ENCODE measurements at places on chromosomes 3 and 15.

DNA sequence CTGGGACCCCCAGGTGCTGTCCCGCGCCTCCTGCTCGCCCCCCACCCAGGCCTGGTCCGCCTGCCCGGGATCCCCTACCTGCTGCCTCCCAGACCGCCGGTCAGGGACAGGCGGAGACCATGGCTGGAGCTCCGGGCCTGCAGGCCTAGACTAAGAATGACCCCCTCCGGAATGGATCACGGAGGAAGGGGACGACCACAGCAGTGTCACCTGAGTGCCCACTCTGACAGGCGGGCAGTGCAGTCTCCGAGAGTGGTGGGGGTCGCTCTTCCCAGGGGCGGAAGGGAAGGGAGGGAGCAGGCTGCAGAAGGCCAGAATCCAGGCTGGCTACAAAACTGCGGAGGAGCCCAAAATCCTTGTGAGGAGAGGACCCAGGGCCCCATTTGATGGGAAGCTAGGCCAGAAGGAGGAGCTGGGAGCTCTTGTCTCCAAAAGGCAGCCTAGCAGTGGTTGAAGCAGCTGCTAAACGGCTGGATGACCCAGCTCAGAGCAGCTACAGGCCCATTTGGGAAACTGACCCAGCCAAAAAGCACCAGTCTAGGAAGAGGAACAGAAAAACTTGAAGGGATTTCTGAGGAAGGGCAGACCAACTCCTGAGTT is 908 bp upstream of the RAB43 start:
- no peak for DNase-seq

DNA sequence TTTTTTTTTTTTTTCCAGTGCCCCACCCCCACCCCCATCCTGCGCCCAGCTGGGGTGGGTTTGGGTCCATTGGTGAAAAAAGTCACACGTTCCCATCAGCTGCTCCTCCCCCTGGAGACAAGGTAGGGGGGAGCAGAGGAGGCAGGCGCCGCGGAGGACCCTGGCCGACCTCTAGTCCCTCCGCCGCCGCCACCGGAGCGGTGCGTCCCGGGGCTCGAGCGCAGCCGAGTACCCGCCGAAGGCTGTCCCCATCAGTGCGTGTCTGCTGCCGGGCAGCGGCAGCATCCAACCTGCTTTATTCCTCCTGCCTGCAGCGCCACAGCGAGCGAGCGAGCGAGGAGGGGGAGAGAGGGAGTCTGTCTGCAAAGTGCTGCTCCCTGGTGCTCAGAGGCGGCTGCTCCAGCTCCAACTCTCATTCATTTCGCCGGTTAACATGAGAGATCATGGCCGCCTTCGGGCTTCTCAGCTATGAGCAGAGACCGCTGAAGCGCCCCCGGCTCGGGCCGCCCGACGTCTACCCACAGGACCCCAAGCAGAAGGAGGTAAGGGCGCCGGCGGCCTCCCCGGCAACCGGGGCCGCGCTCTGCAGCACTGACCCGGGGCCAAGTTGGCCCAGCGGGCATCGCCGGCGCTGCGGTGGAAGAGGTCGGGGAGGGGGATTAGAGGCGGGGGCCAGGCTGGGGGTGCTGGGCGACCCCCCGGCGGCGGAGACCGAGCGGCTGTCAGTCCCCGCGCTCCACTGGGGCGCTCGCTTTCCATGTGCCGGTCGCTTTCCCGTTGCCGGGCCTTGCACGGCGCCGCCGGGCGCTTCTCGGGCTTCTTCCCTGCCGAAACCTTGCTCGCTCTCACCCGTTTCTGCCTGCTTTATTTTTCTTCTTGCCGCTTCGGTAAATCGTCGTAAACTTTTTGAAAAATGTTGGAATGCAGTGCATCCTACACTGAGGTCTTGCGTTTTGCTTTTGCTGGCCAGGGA is 1.3 kb downstream of the MED12L start:
- DNase-seq = peak; percentile 88

GRCh38 chr3:48711727-48712126 is 5.3 kb downstream of the IP6K2 start:
- DNase-seq = no peak

GRCh38 chr3:160842021-160843005 is 86.3 kb downstream of the PPM1L start:
- no peak for DNase-seq

DNA sequence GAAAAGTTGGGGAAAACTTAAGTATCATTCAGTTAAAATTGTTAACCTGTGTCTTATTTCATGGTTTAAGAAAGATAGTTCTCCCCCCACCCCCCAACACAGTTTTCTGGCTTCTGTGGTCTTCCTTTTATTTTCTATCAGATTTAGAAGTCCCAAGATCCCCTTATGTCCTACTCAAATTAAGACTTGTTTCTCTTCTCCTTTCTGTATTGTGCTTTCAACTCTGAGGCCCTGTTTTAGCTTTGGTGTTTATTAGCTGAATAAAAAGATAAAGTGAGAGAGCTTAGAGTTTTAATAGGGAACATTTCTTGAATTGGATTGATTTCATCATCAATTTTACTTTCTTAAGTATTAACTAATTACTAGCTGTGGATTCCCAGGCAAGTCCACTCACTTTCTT is 62.6 kb downstream of the AKAP13 start:
- no peak for DNase-seq

GRCh38 chr15:55535436-55535835 is 27.4 kb upstream of the DNAAF4 start:
- no peak for DNase-seq

DNA sequence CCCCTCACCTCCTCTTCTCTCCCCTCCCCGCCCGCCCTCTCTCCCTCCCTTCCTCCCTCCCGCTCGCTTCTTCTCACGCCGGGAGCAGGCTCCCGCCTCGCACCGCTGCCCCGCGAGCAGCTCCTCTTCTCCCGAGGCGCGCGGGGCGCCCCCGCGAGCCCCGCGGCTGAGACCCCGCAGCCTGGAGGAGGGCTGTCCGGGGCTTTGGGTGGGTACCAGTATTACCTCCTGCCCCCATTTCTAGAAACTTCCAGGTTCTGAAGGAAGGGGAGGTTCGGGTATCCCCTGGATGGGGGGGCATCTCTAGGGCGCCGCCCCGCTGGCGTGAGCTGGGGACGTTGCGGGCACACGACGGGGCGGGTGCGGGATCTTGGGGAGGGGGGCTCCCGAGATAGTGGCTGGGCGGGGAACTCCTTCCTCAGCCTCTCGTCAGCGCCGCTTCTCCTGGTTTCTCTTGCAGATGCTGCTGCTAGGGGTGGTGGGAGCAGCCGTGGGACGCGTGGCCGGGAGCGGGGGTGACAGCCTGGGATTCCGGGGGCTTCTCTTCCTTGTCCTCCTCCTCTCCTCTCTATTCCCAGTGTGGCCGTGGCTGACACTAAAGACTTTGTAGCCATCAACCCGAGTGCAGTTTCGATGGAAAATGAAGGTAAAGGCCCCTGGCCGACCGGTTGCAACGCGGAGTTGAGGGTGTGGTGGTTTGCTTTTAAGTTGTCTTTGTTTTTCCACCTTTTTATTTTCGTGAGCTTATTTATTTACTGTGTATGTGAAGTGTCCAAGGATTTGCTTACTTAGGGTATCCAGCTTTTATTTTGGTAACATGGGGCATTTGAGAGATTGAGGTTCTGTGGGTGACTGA is 474 bp downstream of the ATP2C1 start:
- peak; percentile 86 for DNase-seq

GRCh38 chr15:71705151-71705550 is 105.2 kb upstream of the NR2E3 start:
- DNase-seq = no peak

DNA sequence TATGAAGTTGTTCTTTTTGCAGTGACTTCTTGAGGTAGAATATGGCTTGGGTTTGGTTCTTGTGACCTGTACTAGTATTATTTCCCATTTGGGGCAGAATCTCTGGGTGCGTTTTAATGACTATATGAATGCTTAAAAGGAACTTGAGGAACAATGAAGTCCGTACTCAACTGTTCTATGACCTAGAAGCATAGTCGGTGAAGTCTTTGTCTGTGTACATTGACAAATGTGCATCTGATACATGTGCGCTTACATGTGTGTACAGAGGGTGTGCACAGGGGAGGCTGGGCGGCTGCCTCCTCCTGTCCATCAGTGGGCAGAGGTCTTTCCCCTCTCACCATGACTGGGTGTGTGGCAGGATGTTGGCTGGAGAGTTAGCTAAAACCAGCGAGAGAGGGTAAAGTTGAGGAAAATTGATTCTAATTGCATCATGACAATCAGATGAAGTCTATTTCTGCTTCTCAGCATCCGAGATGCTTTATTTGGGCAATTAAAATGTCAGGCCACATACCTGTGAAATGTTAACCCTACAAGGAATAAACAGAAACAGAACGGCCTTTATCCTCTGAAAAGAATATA is 1.0 kb upstream of the NR2F2 start:
- DNase-seq = peak; percentile 48

DNA sequence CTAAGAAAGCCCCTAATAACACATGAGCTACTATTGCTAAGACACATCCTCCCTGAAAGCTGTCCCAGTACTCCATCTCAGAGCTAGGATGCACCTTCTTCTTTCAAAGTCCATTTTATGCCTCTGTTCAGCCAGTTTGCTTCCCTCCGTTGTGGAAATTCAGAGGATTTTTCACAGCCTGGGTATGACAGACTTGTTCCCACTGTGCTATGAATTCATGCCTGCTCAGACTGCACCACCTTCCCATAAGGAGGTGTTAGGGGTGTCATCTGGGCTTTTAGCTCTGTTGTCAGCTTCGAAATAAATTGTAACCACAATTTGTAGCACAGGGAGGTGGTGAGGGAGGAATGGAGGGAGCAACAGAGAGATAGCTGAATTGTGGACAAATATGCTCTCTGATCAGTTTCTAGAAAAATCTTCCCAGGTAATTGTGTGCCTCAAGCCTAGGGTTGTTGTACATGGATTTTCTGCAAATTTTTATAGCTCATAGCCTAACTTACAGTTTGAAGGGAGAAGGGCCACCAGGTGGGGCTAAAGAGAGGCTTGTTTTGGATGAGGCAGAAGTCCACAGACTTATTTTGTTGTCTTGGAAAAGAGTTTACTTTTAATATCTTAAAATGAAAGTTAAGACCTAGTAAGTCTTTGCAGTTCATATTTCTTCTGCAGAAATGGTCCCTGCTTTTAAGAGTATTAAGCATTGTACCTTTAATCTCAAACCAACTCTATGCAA is 462.0 kb downstream of the PDCD6IP start:
- peak; percentile 72 for DNase-seq

DNA sequence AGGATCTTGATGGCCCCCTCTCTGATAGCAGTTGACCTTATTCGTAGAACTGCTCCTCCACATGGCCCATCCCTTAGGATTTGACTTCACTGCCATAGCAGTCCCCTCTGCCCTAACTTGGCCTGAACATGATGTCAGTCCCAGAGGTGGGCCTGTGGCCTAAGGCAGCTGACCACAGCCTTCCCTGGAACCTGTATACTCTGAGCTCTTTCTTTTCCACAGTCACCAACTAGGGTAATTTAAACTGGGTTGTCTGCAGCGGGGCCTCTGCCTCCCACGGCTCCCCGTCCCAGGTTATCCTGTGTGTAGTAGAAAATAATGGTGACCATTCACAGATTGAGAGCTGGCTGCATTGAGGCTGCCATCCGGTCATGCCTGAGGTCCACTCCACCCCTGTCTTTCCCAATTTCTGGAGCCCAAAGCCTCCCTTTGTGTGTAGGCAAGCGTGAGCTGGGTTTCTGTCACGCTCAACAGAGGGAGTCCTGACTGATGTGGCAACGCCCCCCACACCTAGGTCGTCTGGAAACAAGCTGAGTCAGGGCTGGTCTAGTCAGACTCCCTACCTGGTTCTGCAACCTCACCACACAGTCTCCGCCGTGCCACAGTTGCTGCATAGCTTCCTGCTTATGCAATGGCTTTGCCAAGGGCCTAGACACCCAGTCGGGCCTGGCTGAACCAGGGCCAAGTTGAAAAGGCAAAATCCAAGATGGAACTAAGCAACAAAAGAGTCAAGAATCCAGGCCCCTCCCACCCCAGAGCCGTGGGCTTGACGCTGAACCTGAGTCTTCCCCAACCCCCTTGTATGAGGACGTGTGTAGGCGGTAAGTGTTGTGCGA is 284.5 kb downstream of the XXYLT1 start:
- no peak for DNase-seq

DNA sequence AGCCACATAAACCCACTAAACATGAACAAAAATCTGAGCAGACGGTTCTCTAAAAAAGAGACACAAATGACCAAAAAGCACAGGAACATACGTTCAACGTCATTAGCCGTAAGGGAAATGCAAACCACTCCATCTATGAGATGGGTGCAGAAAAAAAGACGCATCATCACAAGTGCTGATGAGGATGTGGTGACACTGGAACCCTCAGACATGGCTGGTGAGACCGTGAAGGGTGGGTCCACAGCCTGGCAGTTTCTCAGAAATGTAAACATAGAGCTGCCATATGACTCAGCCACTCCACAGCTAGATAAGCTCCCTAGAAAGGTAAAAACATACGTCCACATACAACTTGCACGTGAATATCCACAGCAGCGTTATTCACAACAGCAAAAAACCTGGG is 23.3 kb downstream of the PCSK6 start:
- DNase-seq = no peak

- DNase-seq = no peak
Observed at GRCh38 chr3:24017305-24017704, 72.2 kb downstream of the NR1D2 start.

DNA sequence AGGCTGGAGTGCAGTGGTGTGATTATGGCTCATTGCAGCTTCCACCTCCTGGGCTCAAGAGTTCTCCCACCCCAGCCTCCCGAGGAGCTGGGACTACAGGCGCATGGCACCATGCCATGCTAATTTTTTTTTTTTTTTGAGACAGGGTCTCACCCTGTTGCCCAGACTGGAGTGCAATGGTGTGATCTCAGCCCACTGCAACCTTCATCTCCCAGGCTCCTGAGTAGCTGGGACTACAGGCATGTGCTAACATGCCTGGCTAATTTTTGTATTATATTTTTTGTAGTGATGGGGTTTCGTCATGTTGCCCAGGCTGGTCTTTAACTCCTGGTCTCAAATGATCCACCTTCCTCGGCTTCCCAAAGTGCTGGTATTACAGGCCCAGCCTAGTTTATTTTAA is 4.0 kb downstream of the TEX9 start:
- DNase-seq = no peak

DNA sequence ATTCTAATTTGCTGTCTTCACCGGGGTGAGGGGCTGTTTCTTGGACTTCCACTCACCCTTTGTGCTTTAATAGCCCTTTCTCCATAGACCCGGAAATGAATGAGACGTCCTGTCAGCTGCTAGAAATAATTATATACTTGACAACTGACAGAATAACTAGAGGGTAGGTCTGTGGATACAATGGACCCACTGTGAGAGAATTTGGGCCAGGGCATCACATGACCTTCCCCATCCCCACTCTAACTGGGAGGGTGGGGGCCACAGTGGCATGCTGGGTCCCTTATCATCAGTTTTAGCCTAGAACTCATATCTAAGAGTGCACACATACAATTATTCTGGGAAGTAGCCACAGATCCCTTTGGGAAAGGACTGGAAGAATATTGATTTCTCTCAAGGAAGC is 25.9 kb upstream of the MINAR1 start:
- no peak for DNase-seq
